ENCODE measurements at places on chromosomes 6 and 20.

- DNase-seq, result no peak
Observed at GRCh38 chr20:63530788-63531160, 6.4 kb downstream of the PTK6 start.

GRCh38 chr6:3778701-3779573 lies 27.4 kb upstream of the PXDC1 start:
- DNase-seq, result no peak

DNA sequence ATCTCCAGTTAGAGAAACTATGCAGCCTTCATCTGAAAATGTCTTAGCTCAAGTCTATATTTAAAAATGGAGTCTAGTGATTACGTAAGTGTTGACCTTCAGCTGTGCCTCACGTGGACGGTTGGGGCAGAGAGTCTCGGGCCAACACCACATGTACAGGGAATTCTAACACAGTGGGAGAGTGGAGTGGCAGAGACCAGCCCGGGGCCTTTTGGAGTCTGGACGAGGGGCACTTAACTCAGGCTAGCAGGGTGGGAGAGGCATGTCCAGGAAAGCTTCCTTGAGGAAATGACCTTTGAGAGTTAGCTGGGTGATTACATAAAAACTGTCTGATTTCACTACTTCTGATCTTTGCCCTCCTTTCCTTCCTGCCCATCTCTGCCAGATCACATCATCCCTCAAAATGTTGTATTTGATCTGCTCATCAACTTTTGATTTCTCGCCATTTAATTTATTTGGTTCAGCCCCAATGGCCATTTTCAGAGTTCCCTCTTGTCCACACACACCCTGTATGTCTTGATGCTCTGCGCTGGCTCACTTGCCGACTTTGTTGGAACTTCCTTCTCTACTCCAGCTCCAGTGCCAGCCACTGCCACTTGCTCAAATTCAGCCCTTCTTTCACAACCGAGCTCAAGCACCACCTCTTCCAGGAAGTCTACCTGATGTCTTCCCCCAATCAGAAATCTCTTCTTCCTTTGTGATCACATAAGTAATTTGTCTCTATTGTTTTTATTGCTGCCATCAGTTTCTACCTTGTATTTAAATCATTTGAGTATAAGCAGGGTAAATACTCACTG lies 2.6 kb downstream of the ARMC2 start:
- DNase-seq, result no peak

DNA sequence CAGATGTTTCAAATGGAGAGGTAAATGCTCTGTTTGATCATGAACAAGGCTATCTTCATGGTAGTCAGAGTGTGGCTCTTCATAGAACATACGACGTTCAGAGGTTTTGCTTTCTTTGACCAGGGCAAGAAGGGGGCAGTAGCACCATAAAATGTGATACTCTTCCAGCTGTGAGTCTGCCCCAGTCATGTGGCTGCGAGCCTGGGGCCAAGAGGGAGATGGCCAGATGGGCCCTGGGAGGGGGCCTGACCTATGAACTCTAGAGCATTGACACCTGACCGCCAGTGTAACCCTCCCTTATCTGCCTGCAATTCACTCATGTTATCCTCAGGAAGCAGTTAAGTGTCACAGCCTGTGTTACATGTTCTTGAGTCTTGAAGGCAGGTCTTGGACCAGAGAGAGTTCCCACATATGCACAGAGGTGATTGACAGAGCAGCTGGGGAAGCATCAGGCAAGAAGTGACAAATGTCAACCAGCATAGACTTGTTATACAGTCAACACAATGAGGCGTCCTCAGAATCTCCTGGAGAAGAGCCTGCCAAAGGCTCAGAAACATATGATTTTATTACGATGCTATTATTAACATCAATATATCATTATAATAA lies 55.0 kb downstream of the SCML4 start:
- no peak for DNase-seq

DNA sequence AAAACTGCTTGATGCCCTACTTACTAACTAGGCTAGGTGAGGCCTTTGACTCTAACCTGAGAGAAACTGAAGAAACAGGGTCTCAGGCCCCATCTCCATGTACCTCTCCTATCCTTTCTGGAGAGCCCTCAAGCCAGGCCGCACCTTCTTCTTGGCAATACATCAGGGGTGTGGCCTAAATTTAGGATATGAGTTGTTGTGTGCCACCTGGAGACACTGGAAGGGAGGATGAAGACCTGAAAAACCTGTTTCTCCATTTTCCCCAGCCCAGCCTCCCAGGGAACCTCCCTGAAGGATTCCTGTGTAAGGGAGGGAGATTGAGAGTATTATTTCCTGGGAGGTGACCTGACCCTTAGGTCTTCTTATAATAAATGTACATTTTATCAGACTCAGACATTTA lies 3.1 kb downstream of the LY6G6D start:
- DNase-seq, result no peak

- DNase-seq, result no peak
Observed at GRCh38 chr6:157976345-157977175, 5.1 kb upstream of the SYNJ2 start.
